ENCODE measurements at places on chromosomes 2 and 18.

- H3K36me3 ChIP-seq = no peaks in the 10 kb centered on the region
- no peak overlapping the region for H3K4me3 ChIP-seq
- H3K27ac ChIP-seq = no peak overlapping the region
- DNase-seq = no peak
Measured at GRCh38 chr2:183867206-183867605, 731.1 kb upstream of the ZNF804A start.

- DNase-seq = no peak
- H3K36me3 ChIP-seq = no peaks in the 10 kb centered on the region
- H3K27me3 ChIP-seq = no peaks in the 10 kb centered on the region
- H3K27ac ChIP-seq = no peak overlapping the region
- no peaks in the 10 kb centered on the region for H3K4me1 ChIP-seq
Measured at GRCh38 chr2:129297430-129297829, 682.0 kb upstream of the RAB6C start.

DNA sequence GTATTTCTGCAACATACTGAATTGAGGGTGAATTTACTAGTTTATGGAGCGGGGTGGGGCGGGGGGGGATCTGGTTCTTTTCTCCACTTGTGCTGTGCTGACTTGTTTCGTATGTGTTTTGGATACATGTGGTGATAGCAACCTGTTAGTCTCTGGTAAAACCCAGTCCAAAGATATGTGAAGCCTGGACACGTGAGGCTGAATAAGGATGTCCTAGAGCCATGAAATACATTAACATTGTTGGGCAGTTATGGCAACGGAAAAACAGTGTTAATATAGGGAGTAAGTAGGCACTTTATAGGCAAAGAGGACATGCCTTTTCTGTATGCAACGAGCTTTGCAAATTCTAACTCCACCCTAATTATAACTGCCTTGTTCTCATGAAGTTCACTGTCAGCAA is 42.1 kb upstream of the NEMP2 start:
- H3K27ac ChIP-seq = no peak overlapping the region
- DNase-seq = no peak
- no peaks in the 10 kb centered on the region for H3K4me1 ChIP-seq
- H3K4me3 ChIP-seq = no peak overlapping the region
- H3K36me3 ChIP-seq = no peaks in the 10 kb centered on the region

GRCh38 chr2:19287324-19287723 is 71.1 kb downstream of the OSR1 start:
- no peak overlapping the region for H3K27ac ChIP-seq
- no peaks in the 10 kb centered on the region for H3K4me1 ChIP-seq
- DNase-seq = no peak
- H3K36me3 ChIP-seq = no peaks in the 10 kb centered on the region
- no peak overlapping the region for H3K4me3 ChIP-seq

DNA sequence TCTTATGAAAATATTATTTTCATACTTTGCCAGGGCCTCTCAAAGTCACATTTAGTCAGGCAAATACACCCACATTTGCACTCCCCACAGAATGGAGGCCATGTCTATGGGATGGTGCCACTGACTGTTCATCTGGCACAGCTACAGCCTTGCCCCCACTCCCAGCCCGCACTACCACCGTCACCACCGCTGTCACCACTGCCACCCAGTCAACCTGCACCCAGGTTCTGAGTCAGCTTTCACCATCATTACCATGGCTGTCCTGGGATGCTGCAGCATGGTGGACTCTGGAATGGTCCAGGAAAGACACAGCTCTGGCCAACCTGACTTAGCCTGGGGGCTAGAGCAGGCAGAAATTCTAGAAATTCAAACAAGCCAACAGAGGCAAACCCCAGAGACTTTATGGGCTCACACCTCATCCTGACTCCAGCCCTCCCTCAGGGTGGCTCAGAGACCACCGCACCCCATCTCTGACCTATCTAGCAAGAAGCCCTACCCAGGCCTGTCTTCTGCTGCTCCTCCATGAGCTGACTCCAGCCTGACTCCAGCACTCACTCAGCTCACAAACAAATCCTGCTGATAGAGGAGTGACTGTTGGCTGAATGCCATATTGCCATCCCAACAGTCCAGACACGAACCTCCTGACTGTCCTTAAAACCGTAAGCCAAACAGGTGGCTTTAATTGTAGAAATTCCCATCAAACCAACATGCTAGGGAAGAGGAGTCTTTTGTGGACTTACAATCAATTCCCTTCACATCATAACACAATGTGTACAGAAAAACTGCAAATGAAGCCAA is 28.0 kb downstream of the DNER start:
- no peaks in the 10 kb centered on the region for H3K27me3 ChIP-seq
- no peak overlapping the region for H3K27ac ChIP-seq
- no peak for DNase-seq

DNA sequence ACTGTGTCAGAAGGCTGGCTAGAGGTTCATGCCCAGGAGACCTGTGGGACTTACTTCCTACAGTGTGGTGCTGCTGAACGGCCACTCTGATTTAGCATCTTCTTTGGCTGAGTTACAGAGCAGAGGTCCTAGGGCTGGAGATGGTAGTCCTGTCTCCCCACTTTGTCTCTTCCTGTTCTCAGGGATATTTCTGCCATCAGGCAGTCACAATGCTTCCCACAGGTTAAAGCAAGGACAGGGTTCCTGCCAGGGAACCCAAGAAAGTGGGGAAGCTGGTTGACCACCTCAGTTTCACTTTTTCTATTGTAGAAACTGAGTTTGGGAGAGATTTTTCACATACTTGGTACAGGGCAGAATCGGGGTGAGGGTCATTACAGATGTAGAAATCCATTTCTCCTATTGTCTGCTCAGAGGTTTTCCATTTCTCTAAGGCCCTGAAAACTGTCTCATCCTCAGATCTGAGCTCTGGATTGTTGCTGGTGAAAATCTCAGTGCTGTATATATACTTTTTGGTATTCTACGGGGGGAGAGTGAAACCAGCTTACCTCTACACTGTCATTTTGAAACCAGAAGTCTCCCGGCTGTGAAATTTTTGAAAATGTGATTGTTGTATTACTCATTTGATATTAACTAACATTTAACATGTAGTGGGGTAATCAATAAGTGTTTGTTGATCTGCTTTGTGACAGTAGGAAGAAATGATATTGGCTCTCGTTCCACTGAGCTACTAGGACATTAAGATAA is 37.0 kb upstream of the MEP1B start:
- H3K27me3 ChIP-seq = no peaks in the 10 kb centered on the region
- H3K27ac ChIP-seq = no peak overlapping the region
- H3K4me1 ChIP-seq = 0 out of 2 replicates have a peak, but pooled peaks cover 5% of the 10 kb centered on the region
- H3K4me3 ChIP-seq = no peak overlapping the region
- DNase-seq = peak; percentile 19
- H3K36me3 ChIP-seq = no peaks in the 10 kb centered on the region

DNA sequence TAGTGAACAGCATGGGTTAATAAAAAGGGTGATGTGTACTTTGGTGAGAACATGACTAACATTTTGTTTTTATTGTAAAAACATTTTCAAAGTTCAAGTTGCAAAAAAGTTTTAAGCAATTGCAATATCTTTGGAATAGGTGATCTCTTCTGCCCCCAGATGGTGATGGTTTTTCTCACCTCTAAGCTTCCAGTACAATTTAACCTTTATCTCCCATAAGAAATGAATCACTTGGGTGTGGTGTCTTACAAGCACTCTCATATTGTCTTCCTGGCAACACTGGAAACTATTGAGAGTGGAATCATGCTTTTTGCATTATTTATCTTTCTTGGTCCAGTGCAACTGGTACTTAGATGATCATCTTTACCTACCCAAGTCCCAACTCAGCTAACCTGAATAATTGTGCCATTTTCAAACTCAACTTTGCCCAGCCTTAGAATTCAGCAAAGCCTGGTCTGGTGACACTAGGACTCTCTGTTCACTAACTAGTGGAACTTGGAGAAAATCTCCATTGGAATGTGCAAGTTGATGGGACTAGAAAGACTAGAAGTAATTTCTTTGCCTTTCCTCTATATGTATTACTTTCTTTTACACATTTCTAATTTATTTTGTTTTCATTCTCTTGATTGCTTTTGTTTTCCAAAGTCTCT is 964.7 kb upstream of the ZEB2 start:
- H3K4me3 ChIP-seq = no peak overlapping the region
- no peak overlapping the region for H3K27ac ChIP-seq
- peak; percentile 16 for DNase-seq
- no peaks in the 10 kb centered on the region for H3K27me3 ChIP-seq
- no peaks in the 10 kb centered on the region for H3K36me3 ChIP-seq

DNA sequence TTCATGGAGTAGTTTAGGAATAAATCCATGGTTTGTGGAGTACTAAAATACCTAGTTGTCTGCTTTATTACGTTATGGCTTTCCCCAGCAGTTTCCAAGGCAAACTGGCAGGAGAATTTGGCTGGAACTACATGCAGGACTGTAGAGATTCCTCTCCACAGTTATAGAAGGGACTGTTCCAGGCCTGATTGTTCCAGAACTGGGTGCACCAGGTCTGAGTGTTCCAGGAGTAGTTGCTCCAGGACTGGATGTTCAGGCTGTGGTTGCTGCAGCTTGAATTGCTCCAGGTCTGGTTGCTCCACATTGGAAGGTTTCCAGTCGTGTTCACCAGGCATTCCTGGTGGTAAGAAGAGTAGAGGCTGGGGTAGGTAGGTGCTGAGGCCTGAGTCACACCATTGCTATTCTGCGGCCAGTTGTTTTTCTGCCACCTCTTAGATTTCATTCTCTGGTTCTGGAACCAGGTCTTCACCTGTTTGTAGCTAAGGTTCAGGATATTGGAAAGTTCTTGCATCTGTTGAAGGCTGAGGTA is 28.1 kb downstream of the SGPP2 start:
- no peak overlapping the region for H3K4me3 ChIP-seq
- H3K36me3 ChIP-seq = no peaks in the 10 kb centered on the region
- no peak for DNase-seq
- no peaks in the 10 kb centered on the region for H3K27me3 ChIP-seq

GRCh38 chr2:190456833-190457232 is 48.7 kb downstream of the MFSD6 start:
- H3K4me1 ChIP-seq = no peaks in the 10 kb centered on the region
- no peak overlapping the region for H3K4me3 ChIP-seq
- H3K36me3 ChIP-seq = no peaks in the 10 kb centered on the region
- no peak overlapping the region for H3K27ac ChIP-seq
- H3K27me3 ChIP-seq = no peaks in the 10 kb centered on the region

GRCh38 chr2:196598846-196599245 is 40.7 kb upstream of the CCDC150 start:
- H3K36me3 ChIP-seq = no peaks in the 10 kb centered on the region
- DNase-seq = no peak
- H3K4me1 ChIP-seq = no peaks in the 10 kb centered on the region
- no peaks in the 10 kb centered on the region for H3K27me3 ChIP-seq

GRCh38 chr2:104848526-104848925 is 5.4 kb upstream of the POU3F3 start:
- DNase-seq = no peak
- H3K4me3 ChIP-seq = no peak overlapping the region
- no peaks in the 10 kb centered on the region for H3K36me3 ChIP-seq
- H3K27ac ChIP-seq = no peak overlapping the region
- H3K27me3 ChIP-seq = peaks cover 16% of the 10 kb centered on the region
- no peaks in the 10 kb centered on the region for H3K4me1 ChIP-seq

- no peak overlapping the region for H3K27ac ChIP-seq
- H3K4me1 ChIP-seq = peaks cover 14% of the 10 kb centered on the region
- no peaks in the 10 kb centered on the region for H3K36me3 ChIP-seq
- no peak overlapping the region for H3K4me3 ChIP-seq
- H3K27me3 ChIP-seq = peaks cover 5% of the 10 kb centered on the region
Measured at GRCh38 chr2:13669607-13670006, 952.9 kb downstream of the TRIB2 start.

- no peaks in the 10 kb centered on the region for H3K27me3 ChIP-seq
- DNase-seq = no peak
- no peaks in the 10 kb centered on the region for H3K4me1 ChIP-seq
- H3K36me3 ChIP-seq = no peaks in the 10 kb centered on the region
- no peak overlapping the region for H3K4me3 ChIP-seq
Measured at GRCh38 chr2:174180165-174180724, 68.1 kb downstream of the OLA1 start.

GRCh38 chr2:159015823-159016222 is 47.4 kb downstream of the TANC1 start:
- no peaks in the 10 kb centered on the region for H3K27me3 ChIP-seq
- no peak overlapping the region for H3K27ac ChIP-seq
- DNase-seq = no peak
- no peaks in the 10 kb centered on the region for H3K4me1 ChIP-seq
- no peak overlapping the region for H3K4me3 ChIP-seq
- no peaks in the 10 kb centered on the region for H3K36me3 ChIP-seq

- no peaks in the 10 kb centered on the region for H3K27me3 ChIP-seq
- no peaks in the 10 kb centered on the region for H3K36me3 ChIP-seq
- DNase-seq = peak; percentile 44
- H3K27ac ChIP-seq = no peak overlapping the region
- H3K4me3 ChIP-seq = no peak overlapping the region
Measured at GRCh38 chr2:136070913-136071312, 47.0 kb downstream of the CXCR4 start.

DNA sequence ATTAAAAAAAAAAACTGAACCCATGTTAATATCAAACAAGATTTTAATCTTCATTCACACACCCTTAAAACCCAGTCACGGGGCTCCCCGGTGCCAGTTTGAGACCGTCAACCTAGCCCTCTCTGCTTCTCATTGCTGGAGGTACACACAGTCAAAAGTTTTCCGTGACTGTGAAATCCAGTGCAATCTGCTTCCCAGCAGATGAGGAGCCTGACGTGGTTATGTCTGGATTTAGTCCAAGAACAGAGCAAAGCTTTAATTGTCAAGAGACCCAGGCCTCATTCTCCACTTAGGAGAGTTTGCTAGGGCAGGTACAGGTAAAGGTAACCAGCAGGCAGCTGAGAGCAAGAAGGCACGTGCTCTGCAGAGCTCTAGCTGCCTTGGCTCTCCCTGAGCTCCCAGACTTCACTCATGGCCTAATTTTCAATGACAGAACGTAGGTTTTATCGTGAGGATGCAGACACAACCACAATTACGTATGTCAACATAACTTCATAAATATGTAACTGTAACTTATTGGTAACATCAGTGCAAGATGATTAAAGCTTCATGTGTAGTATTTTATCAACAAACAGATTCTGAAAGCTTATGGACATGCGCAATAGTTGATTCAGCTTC is 56.3 kb downstream of the SLC16A14 start:
- no peak overlapping the region for H3K27ac ChIP-seq
- H3K4me1 ChIP-seq = no peaks in the 10 kb centered on the region
- H3K27me3 ChIP-seq = no peaks in the 10 kb centered on the region
- no peaks in the 10 kb centered on the region for H3K36me3 ChIP-seq

DNA sequence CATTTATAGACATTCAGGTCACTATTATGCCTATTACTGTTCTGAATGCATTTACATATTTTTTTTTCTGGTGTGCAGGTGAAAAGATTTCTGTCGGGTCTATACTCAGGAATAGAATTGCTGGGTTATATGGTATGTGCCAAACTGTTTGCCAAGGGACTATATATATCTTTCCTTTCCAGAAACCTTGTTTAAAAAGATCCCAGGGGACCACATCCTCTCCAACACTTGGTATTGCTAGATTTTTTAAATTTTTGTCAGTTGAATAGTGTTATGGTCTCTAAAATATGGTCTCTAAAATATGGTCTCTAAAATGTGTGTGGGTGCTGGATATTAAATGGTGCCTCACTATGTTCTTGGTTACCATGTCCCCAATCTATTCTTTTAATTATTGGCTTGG is 131.3 kb downstream of the INSIG2 start:
- peaks cover 17% of the 10 kb centered on the region for H3K4me1 ChIP-seq
- H3K27ac ChIP-seq = no peak overlapping the region
- no peak for DNase-seq
- H3K27me3 ChIP-seq = no peaks in the 10 kb centered on the region

All from MM.1S (cell line).